ENCODE measurements at places on chromosomes 1 and 21.

DNA sequence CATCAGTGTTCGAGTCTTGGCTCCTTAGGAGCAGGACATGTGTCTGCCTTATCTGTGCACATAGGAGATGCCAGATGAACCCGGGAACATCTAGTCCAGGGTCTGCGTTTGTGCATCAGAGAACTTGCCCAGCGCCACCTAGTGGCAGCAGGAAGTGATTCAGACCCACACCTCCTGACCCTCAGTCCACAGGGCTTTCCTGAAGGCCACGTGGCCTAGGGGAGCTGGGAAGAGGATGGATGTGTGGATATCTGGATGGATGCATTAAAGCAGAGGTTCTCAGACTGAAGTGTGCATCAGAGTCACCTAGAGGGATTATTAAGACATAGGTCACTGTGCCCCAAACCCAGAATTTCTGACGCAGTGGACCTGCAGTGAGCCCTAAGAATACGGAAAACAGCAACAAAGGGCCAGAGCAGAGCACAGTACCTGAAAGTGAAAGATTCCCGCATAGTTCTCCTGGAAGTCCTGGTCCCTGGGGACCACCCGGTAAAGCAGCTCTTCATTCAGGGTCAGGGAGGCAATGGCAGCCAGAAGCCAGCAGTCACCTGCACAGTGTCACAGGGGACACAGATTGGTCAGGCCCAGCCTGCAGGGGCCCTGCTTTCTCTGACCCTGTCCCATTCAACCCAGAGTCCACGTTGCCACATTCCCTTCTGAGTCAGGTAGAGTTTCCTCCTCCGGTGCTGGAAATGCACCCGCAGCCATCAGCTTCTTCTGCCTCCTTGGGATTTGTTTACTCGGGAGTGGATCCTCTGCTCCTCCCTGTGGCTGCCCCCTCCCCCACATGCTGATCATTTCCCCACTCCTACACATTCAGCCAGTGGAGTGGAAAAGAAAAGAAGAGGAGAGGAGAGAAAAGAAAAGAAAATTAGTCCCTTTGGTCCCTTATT lies 37.0 kb downstream of the CAPN8 start:
- peak; percentile 43 for DNase-seq

GRCh38 chr1:59346429-59346828 lies 49.5 kb downstream of the FGGY start:
- no peak for DNase-seq

GRCh38 chr1:19582318-19582717 lies 61.8 kb upstream of the NBL1 start:
- DNase-seq, result peak; percentile 78

- DNase-seq, result no peak
Observed at GRCh38 chr1:218299416-218299815, 14.3 kb downstream of the RRP15 start.

- no peak for DNase-seq
Observed at GRCh38 chr1:67570486-67571143, 114.4 kb upstream of the GADD45A start.

GRCh38 chr21:37060296-37060695 lies 12.6 kb downstream of the PIGP start:
- no peak for DNase-seq

GRCh38 chr1:218717575-218717974 lies 372.4 kb downstream of the TGFB2 start:
- no peak for DNase-seq

DNA sequence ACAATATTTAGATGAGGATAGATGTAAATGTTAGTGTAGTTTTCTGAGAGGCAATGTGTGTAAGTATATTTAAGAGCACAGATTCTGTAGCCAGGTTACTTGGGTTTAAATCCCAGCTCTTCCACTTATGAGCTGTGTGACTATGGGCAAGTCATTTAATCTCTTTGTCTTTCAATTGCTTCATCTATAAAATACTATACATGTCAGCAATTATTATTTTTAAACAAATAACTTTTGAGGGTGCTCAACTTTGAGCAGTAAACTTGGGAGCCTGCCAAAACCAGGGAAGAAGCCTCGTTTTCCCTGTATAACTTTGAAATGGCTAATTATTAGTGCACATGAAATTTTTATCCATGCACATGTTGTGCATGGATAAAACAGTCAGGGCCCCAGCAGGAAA lies 222.8 kb downstream of the FOXD2 start:
- no peak for DNase-seq

DNA sequence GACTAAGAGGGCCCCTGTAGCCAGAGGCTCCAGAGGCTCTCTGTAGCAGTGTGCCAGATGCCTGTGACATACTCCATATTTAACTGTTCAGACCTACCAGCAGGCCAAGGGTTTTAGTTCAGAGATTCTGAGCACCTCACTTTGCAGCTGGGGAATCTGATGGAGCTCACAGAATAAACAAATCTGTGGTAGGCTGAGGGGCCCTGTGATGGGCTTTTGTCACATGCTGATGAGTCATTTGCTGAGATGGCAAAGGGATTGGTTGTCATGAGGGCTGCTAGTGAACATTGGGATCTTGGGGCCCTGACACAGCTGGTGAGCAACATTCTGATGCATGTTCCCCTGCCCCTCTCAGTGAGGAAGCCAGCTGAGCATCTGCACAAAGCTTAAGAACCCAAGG lies 482.2 kb downstream of the CAMTA1 start:
- no peak for DNase-seq

- no peak for DNase-seq
Observed at GRCh38 chr1:214022810-214023425, 35.1 kb downstream of the PROX1 start.

GRCh38 chr1:24735509-24736375 lies 9.5 kb upstream of the CLIC4 start:
- DNase-seq, result no peak

- no peak for DNase-seq
Observed at GRCh38 chr21:32364387-32364786, 28.4 kb downstream of the URB1 start.

DNA sequence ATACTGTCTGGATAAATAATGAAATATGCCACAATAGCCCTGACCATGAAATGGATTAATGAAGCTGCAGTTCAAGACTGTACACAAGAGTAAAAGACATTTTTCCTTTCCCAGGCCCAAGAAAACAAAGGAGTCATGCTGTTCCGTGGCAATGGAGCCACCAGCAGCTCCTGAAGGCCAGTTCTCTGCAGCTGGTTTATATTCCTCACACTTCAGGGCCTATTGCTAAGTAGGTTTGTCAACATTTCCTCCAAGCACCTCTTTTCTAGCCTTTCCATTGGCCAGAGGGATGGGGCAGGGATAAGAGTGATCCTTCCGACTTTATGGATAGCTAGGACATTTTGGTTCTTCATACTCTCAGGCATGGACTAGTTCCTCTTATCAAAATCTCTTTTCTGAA lies 24.2 kb upstream of the RGL1 start:
- DNase-seq, result no peak

GRCh38 chr1:154263465-154264332 lies 8.7 kb upstream of the HAX1 start:
- DNase-seq, result no peak

GRCh38 chr1:65175171-65176055 lies 27.4 kb downstream of the AK4 start:
- DNase-seq, result no peak

DNA sequence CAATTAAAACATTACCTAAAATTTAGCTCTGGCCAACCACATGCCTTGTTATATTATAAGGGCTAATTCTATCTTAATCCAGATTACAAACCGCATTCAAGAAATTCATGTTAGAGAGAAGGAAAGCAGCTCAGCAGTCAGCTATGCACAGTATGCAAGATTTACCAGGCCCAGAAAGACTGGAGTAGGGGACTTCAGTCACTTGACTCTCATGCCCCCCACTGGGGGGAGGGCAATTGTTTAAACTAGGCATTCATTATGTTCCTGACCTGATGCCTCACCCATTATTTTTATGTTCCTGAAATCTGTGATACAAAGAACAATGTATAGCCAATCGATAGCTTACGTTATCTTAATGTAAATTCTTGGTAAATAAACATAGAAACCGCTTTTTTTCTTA lies 96.9 kb downstream of the ZNF644 start:
- DNase-seq, result no peak

DNA sequence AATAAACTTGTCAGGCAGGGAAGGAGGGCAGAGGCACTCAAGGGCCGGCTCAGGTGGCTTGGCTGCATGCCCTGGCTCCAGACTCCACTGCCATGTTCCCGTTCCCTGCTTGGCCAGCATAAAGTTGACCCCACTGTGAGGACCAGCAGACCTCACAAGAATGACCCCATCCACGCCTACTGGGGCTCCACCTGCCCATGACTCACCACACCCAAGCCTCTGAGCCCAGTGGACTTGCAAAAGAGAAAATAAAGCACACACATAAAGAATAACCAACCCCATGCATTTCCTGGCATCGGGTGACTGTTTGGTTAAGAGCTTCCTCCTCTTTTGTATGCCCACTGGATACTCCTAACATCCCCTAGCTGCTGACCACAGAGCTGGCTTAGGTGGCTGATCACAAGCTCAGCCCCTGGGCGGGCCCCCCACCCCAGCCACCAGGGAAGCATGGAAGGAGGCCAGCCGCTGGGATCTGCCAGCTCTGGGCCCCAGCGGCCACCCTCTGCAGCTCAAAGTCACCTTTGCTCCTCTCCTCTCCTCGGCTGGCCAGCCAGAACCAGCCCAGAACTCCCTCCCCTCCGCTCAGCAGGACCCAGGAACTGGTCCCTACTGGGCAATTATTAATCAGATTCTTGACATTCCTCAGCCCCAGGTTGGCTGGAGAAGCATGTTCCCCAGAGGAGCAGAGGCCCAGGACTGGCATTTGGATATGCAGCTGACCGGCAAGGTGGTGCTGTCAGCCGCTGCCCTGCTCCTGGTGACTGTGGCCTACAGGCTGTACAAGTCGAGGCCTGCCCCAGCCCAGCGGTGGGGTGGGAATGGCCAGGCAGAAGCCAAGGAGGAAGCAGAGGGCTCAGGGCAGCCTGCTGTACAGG lies at the start of gene KLHDC7A:
Gene KLHDC7A (plus strand): TSS at position 616 of the 875 bp plus-strand sequence. CDS start 52 bp downstream, at position 668.
- DNase-seq, result no peak

- no peak for DNase-seq
Observed at GRCh38 chr1:113422315-113423068, 32.2 kb downstream of the MAGI3 start.

DNA sequence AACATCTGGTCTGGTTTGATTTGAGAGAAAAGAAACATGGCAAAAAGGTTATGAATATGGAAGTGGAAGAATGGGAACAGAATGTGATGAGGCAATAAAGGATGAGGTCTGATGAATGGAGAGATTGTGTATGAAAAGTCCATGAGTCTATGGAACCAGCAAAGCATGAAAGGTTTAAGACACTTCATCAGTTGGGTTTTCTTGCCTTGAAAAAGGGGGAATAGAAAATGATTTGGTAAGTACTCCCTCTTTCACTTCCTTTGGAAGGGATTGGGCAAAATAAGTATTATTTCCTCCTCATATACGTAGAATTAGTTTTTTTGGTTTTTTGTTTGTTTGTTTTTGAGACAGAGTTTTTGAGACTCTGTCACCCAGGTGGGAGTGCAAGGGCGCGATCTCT lies 155.8 kb downstream of the TRIM33 start:
- DNase-seq, result no peak

DNA sequence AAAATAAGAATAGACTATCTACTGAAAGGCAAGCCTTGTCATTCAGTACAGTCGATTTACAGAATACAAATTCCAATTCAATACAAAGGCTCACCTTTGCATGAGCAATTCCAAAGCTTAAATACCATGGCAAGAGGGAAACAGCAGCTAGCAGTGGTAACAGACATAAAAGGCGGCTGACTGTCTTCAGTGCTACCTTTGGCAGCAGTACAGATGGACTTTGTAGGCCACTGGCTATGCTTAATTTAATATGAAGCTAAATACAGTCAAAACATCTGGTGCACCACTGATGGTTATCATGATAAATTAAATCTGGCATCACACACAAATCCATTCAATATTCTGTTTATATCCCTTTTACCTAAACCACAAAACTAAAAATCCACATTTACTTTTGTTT lies 62.4 kb downstream of the RERE start:
- DNase-seq, result no peak

DNA sequence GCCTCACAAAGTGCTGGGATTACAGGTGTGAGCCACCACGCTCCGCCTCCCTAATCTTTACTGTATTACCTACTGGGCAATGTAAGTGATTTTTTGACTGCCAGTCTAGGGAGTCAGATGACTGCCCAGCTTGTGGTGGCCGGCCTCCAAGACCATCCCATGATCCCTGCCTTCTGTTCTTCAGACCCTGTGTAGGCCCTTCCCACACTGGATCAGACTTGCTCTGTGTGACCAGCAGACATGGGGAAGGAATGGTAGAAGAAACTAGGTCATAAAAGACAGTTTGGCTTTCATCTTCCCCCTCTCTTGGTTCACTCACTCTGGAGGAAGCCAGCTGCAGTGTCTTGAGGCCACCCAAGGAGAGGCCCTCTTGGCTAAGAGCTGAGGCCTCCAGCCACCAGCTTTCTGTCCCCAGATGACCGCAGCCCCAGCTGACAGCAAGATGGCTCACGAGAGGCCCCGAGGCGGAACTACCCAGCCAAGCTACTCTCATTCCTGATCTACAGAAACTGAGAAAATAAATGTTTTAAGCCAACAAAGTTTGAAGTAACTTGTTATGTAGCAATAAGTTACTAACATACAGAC lies 14.5 kb upstream of the CBR3 start:
- DNase-seq, result no peak

GRCh38 chr21:44865561-44866280 lies 7.8 kb downstream of the PTTG1IP start:
- DNase-seq, result no peak

- DNase-seq, result no peak
Observed at GRCh38 chr1:91124989-91125417, 103.2 kb upstream of the ZNF644 start.

DNA sequence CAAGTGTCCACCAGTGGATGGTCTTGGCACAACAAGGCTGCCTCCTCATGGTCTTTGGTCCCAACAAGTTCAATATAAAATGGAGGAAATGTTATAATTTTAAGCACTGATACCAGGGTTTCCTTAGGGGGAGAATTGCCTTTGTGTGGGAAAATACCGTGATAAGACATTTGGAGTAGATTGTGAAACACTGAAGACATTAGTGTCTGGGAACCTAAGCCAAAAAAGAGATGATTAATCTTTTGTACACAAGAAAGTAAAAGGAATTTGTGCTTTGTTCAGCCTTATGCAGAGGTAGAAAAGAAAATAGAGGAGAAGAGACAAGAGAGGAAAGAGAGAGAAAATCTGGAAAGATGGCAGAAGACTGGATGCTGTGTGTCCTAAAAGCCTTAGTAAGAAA lies 36.1 kb downstream of the ST6GALNAC3 start:
- DNase-seq, result no peak

- no peak for DNase-seq
Observed at GRCh38 chr1:21184276-21184675, 7.6 kb upstream of the EIF4G3 start.

Measured in stimulated activated CD4-positive, alpha-beta T cell treated with anti-CD3 and anti-CD28 coated beads, Interleukin-12 subunit alpha, Interleukin-12 subunit beta, amount 100 ng/mL, for 4 hours (primary cell).